Ecto neural progenitor cell (in vitro differentiated cells): ENCODE measurements at places on chromosomes 16 and 17.

DNA sequence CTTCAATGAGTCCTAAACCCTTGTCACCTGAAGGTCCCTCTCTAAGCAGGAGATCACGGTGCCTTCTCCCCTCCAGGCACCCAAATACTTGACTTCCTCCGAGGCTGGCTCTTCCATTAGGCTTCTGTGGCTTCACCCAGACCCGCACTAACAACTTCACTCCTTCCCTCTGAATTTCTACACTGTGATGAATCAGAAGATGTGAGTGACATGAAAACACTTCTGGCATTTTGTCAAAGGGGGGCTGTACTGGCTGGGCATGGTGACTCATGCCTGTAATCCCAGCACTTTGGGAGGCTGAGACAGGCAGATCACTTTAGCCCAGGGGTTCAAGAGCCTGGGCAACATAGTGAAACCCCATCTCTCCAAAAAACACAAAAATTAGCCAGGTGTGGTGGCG lies 72.6 kb upstream of the CNEP1R1 start:
- DNase-seq = no peak

GRCh38 chr17:19348081-19348650 lies 14.4 kb downstream of the B9D1 start:
- DNase-seq = no peak

DNA sequence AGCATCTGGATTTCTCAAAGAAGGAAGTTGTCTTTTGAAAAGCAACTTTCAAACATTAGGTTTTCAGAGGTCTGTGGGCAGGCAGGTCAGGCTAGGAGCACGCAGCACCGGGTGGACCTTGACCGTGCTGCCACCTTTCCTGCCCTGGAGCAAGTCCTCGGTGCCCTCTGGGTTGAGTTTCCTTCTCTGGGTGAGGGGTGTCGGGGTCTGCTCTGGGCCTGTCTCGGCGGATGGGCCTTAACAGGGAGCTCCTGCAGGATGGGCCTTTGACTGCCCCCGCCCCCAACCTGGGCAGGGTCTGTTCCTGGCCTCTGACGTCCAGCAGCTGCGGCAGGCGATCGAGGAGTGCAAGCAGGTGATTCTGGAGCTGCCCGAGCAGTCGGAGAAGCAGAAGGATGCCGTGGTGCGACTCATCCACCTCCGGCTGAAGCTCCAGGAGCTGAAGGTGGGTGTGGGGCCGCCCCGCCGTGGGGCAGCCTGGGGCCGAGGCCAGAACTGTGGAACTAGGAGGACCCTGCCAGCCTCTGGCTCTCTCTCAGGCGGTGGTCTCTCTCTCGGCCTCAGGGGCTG lies 8.7 kb downstream of the DEF8 start:
- DNase-seq = no peak

GRCh38 chr17:76251478-76252039 lies 11.3 kb upstream of the RNF157 start:
- DNase-seq = no peak

GRCh38 chr16:51003850-51004566 lies 147.1 kb downstream of the SALL1 start:
- DNase-seq = no peak

DNA sequence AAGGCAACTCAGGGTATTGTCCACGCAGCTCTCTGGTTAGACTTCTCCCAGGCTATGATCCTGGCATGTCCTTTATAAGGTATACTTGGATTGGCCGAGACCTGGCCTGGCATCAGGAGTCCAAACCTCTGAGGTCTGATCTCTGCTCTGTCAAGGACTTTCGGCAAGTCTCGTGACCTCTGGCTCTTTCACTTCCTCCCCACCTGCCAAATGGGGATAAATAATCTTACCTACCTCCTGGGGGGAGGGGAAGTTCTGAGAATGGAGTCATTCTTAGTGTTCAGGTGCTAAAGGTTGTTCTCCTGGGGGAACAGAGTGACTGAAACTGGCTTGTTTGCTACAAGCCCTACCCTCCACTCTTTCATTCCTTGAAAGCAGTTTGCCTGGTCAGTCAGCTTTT lies 7.6 kb downstream of the ATXN1L start:
- DNase-seq = no peak

GRCh38 chr17:32287804-32288511 lies 22.3 kb downstream of the RHBDL3 start:
- DNase-seq = no peak

- DNase-seq = no peak
Observed at GRCh38 chr17:48610282-48611211, at the start of gene HOXB7. Gene HOXB7 (minus strand): TSS chr17:48611017. CDS start chr17:48610918, 99 bp downstream.

- no peak for DNase-seq
Observed at GRCh38 chr17:77666462-77666861, 292.0 kb upstream of the TNRC6C start.

GRCh38 chr17:54849660-54850059 lies 51.0 kb upstream of the TOM1L1 start:
- DNase-seq = no peak

GRCh38 chr16:19776565-19776964 lies 58.5 kb downstream of the IQCK start:
- no peak for DNase-seq

DNA sequence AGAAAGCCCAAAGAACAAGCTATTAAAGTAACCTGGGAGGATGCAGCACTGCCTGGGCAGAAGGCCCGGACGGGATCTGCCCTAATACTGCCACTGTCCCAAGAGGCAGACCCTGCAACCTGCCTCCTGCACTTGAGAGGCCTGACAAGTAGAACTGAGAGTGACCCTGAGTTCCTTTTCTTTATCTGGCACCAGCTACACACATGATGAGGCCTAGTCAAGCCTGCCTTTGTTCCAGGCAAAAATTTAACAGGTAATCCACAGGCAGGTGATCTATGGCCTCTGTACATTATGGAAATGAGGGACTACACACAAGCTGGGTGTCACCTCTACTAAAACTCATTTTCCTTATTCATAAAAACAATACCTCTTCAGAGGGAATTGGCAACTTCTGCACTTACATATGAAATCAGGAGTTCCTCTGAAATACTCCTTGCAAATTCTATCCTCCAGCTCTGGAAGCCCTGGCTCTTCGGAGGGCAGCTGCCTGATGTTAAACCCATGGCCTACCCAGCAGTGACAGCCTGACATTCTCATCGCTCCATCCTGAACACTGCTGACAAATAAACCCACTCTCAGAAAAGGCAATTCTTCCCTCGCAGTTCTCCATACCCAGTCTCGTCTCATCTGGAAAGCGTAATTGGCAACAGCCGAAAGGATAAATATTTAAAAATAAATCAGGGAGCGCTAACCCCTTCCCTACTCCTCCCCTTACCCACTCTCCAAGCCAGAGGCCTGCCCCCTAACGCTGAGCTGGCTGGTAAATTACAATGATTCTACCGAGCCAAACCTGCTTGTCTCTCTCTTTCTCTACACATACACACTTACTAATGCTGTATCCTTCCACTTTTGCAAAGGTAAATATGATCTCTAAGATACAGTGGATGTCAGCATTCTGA lies 2.5 kb upstream of the ZFHX3 start:
- DNase-seq = no peak

DNA sequence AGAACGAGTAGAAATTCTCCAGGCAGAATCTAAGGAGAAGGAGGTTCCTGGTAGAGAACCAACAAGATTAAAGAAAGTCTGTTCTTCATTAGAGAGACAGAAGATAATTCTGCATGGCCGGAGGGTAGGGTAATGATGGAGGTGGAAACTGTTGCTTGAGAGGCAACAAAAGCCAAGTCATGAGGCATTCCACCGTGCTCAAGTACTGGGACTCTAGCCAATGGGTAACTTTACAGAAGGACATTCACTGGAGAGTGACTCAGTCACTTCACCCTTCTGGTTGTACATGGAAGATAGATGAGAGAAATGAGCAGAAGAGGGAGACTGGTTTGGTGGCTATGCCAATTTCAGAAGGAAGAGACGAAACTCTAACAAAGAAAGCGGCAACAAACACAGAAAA lies 53.6 kb upstream of the ANKFN1 start:
- DNase-seq = no peak

DNA sequence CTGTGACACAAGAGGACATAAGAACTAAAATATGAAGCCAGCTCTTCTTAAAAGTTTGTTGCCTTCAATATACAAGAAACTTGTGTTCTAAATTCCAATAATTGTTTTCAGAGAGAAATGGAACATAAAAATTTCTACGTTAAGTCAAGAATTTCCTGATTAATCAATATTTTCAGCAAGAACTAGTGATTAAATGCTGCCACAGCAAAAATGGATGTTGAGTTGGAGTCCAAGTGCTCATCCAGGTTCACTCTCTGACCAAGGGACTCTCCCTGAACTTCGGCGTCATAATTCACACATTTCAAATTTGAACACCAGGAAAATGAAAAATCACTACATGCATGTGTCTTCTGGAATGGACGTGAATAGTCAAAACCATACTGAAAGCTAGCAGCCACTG lies 1263.6 kb upstream of the GOT2 start:
- DNase-seq = no peak

GRCh38 chr17:38922538-38923297 lies 2.7 kb upstream of the LASP1NB start:
- peak; percentile 72 for DNase-seq

GRCh38 chr17:37744633-37744927 lies 279 bp downstream of the HNF1B start:
- no peak for DNase-seq

GRCh38 chr16:81349608-81350305 lies 35.0 kb downstream of the GAN start:
- DNase-seq = no peak

- DNase-seq = no peak
Observed at GRCh38 chr17:41547921-41548843, 20.1 kb upstream of the KRT19 start.

DNA sequence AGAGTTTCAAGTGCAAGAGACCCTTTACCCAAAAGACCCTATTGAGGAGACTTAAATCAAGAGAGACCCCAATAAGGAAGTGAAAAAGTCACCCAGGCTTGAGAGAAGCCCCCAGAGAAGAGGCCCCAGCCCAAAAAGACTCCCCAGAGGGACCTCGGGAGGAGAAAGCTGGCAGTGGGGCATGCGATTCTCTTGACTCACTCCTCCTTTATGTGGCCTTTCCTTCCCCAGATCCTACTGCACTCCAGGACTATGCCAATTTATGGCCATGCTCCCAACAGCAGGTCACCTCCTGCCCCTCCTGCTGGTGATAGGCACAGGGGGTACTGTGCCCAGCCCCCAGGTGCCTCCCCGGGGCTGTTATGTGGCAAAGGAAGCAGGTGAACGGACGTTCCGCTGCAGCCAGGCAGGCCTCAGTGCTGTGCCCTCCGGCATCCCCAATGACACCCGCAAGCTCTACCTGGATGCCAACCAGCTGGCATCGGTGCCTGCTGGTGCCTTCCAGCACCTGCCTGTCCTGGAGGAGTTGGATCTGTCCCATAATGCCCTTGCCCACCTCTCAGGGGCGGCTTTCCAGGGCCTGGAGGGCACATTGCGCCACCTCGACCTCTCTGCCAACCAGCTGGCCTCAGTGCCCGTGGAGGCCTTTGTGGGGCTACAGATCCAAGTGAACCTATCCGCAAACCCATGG lies 16.3 kb downstream of the LRRC3C start:
- DNase-seq = no peak

- no peak for DNase-seq
Observed at GRCh38 chr16:13906168-13907089, 13.5 kb upstream of the ERCC4 start.

GRCh38 chr17:30957741-30958140 lies 13.1 kb upstream of the RNF135 start:
- DNase-seq = no peak

DNA sequence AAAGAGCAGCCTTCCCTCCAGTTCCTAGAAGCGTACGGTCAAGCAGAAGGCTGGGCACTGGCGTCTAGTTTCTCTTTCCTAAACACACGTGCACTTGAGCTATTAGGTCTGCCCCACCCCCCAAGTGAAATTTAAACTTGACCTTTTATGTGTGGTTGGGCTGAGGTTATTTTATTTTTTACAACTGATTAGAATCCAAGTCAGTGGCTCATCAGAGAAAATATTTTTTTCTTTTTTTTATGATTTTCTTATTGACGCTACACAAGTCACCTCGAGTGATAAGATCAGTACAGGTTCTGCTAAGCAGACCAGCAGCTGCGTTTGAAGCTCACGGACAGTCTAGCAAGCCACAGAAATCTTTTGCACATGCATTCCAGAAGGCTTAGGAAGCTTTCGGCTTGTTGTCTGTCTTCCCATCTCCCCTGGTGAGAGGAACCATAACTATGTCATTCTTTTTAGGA lies 95.1 kb downstream of the ZFHX3 start:
- DNase-seq = no peak

DNA sequence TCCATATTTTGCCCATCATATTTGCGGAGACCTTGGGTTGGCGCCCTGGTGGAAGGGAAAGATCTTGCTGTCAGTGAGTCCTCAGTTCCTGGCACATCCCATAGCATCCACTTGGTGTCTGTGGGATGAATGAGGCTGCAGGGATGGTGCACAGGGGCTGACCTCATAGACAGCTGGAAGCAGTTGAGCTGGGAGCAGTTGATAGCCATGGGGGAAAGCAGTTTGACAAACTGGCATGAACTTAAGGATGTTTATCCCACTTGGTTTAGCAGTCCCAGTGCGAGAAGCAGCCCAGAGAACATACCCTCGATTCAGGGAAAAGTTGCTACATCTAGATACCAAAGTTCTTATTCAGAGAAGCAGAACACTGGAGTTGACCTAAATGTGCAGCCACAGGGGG lies 80.7 kb downstream of the SNX29 start:
- no peak for DNase-seq

DNA sequence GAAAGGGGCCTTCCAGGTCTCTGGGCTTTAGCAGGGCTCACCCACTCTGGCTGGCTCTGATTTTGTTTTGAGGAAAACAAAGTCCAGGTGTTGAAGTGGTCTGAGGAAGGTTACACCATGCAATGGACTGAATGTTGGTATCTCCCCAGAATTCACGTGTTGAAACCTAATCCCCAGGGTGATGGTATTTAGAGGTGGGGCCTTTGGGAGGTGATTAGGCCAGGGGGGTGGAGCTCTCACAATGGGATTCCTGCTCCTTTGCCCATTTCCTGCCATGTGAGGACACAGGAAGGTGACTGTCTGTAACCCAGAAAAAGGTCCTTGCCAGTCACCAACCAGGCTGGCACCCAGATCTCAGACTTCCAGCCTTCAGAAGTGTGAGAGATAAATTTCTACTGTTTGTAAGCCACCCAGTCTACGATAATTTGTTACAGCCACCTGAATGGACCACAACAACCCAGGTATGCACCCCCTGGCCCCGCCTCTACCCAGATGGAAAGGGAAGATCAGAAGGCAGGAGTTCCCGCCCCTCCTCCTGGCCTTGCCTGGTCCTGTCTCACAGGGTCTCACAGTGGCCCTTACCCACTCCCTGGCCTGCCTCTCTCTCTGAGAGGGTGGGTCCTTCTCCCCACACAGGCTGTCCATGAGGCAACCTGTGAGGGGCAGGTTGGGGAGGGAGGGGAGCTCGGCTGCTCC lies 32.0 kb downstream of the LRRC75A start:
- no peak for DNase-seq

DNA sequence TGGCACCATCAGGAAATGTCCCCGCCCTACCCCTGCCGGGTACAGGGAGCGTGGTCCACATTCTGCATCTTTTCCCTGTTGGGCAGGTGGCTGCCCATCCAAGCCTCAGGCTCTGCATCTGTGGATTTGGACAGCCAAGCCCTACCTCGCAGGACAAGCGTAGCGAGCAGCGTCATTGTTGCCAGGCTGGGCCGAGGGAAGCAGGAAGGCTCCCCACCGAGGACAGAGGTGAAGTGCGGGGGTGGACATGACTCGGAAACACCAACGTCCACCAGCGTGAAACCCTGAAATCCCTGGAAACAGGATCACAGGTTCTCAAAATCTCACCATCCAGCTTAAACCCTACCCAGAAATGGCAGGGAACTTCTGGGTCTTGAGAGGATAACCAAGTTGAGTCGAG lies 73.6 kb downstream of the SOCS1 start:
- DNase-seq = no peak

- no peak for DNase-seq
Observed at GRCh38 chr16:17345043-17345442, 125.7 kb downstream of the XYLT1 start.
